ENCODE measurements at places on chromosomes 5 and 9.

- DNase-seq = no peak
Observed at GRCh38 chr5:95713960-95714710, 17.0 kb upstream of the RHOBTB3 start.

DNA sequence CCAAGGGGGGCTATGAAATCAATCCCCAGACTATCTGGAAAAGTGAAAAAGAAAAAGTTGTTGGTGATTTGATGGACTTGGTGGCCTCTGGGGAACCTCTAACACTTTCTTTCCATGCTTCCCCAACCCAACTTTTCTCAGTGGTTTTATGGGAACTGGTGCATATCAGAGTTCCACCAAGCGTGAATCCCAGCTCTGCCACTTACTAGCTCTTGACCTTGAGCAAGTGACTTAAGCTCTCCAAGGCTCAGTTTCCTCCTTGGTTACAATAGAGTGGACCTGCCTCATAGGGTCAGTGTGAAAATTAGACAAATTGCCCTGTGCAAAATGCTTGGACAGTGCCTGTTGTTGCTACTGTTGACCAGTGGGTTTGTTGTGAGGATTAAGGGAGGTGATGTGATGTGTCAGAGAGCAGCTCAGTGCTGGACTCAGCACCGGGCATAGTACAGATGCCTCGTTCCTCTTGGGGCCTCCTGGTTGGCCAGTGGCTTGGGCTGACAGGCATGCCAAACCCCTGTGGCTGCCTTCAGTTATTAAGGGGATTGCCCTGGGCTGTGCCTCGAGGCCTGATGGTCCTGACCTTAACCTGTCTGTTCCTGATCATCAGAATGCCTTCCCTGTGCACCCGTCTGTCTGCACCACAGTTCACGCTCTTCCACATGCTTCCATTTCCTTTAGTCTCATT lies 49.3 kb downstream of the COL15A1 start:
- DNase-seq = no peak

DNA sequence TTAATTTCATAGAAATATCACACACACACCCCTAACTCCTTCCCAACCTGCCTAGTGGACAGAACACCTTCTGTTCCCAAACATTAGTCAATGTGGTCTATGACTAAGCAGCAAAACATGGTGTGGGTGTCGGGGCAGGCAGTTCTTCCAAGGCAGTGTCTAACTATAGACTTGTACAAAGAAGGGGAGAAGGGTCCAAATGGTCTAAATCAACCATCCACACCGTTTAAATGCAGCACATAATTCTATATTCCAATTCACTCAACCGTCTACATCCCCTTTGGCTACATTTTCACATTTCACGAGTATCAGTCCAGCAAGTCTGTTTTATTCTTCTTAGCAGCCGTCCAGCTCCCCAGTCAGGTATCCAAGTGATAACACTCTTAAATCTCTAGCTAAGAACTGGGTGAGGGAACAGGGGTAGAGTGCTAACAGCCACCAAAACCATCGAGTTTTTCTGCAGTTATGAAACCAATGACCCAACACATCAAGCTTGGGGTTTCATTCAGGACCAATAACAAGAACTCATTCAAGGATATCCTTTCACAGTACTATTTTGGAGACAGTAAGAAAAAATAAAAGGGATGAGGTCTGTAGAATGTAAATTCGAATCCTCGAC lies 3.3 kb downstream of the ZNF608 start:
- DNase-seq = no peak

DNA sequence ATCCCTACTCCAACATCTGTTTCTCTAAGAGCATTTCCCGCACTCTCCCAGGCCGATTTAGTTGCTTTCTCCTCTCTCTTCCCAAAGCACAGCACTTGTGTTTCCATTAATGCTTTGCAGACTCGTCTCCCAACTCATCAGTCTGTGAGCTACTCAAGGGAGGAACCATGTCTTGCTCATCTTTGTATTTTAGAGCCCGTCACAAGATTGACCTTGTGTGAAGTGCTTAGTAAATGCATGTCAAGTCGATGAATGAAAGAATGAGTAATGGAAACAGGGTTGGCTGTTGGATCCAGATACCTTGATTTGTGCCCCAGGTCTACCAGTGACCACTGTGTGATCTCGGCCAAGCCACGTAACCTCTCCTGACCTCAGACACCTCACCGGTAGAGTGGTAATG lies 99.3 kb downstream of the KLF4 start:
- no peak for DNase-seq

DNA sequence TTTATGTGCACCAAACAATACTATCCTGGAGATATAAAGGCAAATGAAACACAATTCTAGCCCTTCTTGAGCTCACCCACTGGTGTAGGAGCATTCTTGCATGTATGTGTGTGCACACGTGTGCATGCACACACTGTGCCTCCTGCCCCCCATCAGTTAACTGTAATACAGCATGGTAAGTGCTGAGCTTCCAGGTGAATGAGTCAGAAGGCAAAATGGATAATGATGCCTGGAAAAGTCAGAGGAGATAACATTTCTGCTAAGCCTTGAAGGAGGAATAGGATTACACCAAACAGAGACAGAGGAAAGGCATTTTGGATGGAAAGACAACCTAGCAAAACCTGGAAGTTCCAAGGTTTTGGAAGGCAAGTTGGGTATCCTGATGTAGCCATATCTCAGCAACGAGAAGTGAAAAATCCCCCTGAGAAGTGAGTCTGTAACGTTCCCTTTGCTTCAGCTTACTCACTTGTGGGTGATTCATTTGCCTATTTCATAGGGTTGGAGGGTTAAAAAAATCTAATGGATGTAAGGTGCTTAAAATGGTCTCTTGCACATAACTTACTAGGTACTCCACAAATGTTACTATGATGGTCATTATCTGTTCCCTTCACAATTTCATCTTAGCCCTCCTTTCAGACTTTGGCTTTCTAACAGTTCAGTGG lies 101.4 kb upstream of the STC2 start:
- DNase-seq = no peak

- no peak for DNase-seq
Observed at GRCh38 chr9:10026443-10026984, 586.3 kb downstream of the PTPRD start.

DNA sequence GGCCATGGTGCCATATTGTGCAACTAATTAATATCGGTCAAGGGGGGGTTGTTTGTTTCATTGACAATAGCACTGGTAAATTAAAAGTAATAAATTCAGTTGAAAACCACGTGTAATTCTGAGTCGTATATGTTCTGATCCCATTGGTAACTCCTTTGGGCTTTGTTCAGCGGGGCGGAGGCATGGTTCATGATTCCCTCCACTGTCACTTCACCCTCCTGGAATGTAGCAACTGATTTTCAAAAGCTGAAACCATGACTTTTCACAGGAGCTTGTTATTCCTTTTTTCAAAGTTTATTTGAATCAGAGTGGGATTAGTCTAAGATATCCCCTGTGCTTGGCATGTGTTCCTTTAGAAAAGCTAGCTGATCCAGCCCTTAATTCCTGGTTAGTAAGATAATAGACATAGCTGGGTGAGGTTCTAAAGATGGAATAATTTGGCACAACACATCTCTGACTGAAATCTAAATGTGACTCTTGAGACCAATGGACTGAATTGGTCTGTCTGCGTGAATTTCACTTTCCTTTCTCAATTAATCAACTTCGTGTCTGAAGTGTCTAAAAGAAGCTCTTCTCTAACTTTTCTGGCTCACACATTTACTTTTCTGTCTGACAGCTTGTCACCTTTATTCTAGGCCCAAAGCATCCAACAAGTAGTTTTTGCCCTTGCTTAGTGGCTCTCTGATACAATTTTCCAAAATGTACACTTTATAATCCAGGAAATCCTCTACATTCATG lies 185.7 kb upstream of the VCAN start:
- no peak for DNase-seq

- DNase-seq = no peak
Observed at GRCh38 chr5:135955525-135955924, 742 bp upstream of the LECT2 start.

- no peak for DNase-seq
Observed at GRCh38 chr9:97697837-97698236, 697 bp upstream of the XPA start.

- DNase-seq = no peak
Observed at GRCh38 chr5:56466136-56466816, 233.1 kb upstream of the ANKRD55 start.

- DNase-seq = peak; percentile 94
Observed at GRCh38 chr9:135499326-135500070, 984 bp upstream of the MRPS2 start.

- DNase-seq = no peak
Observed at GRCh38 chr5:109899163-109899535, 209.4 kb downstream of the MAN2A1 start.

- DNase-seq = no peak
Observed at GRCh38 chr9:129981180-129981907, 61.6 kb downstream of the FNBP1 start.

DNA sequence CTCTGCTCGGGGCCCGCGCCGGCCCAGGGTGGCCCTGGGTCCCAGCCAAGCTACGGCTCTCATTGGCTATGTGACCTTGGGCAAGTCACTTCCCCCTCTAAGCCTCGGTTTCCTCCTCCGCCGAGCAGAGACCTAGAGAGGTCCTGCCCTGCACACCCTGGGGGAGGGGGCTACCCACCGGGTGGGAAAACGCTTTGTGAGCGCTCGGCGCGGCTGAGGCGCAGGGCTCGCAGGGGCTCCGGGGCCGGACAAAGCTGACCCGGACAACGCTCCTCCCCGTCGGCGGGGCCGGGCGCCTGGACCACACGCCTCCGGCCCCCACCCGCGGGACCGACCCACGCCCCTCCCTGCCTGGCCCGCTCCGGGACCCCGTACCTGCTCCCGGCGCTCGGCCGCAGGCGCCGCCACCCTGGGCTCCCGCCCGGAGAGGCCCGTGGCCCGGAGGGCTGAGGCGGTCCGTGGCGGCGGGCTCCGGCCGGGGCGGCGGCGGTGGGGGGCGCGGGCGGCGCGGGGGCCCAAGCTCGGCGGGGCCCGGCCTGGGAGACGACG lies 85.7 kb upstream of the MELK start:
- peak; percentile 71 for DNase-seq

DNA sequence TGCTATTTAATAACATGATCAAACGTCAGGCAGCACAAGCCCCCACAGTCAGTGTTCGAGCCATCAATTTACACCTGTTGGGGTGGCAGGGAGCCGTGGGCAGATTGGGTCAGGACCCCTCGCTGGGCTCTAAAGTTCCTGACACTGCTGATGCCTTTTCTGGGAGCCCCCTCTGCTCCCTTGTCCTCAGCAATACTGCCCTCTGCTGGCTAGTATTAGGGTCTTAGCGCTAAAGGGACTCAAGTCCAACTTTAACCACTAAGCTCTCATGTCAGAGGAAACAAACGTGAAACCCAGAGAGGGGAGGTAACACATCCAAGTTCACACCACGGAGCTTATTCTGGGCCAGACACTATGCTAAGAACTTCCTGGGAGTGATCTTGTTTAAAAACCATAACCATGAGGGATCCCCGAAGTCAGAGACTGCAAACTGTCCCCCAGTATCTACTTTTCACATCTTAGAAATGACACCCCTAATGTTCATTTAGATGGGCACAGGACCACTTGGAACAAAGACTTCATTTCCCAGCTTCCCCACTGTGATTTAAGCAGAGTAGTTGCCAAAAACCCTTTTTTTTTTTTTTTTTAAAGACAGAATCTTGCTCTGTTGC lies 20.4 kb downstream of the ANKS6 start:
- peak; percentile 54 for DNase-seq

DNA sequence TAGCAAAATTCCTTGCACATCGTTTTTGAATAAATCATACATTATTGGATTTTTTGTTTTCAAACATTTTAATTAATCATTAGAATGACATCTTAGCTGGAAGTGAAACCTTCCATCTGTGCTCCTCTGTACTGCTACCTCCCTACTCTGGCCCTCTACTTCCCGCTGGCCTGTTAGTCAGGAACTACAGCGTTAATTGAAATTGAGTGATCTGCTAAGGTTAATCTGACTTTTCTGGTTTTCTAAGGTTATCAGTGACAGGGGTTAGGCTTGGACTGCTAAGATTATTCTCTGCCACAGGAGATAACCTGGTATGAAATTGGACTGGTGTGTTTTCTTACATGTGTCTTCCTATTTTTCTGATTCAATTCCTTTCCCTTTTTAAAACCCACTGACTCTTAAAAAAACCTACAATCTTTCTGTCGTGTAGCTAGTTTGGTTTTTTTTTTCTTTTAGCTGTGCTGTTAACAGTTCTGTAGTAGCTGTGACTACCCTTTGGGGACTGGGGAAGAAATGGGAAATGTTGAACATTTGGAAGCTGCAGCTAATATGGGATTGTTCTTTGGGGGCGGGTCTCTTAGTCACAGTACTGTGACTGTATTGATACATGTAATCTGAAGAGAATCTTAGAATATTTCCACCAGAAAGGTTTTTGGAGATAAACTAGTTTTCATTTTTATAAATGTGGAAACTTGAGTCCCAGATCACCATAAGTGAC lies 4.6 kb downstream of the KIF2A start:
- DNase-seq = no peak

DNA sequence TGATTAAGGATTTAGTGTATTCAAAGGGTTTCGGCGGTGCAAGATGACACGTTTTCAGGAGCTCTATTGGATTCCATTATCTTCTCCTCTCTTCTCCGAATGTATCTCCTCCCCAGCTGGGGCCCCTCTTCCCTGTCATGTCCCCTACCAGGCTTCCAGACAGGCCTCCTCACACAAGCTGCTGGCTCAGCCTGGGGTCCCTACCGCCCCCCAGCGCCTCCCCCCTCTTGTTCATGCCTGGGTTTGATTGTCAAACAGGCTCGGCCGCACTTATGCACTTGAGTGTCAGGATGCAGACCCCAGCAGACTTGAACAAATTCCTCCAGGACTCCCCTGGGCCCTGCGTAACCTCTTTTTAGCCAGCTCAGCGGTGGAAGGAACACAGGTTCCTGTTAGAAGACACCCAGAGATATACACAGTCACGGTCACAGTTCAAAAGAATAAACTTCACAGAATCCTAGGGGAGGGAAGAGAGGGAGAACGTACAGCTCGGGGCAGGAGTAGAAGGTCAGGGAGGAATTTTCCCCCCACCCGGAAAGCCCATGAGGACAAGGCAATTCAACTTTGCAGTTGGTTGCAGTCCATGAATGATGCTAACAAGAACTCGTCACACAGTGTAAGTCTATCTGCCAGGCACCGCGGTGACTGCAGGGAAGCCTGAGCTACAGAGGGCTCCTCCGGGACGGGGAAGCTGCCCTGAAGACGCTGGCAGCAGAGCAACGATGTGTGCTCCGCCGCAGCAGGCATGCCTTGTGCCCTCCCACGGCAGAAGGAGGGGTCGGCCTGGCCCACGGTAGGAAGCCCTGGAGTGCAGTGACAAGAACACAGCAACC lies 560.0 kb downstream of the BNC2 start:
- DNase-seq = no peak

GRCh38 chr5:94361832-94362796 lies 256.3 kb downstream of the KIAA0825 start:
- no peak for DNase-seq
